Endodermal cell (in vitro differentiated cells): ENCODE measurements at places on chromosomes 16 and 17. TPM values are rescaled to one million over a fixed set of nuclear protein-coding genes. Genes with fewer than 3 reads are reported as not detected.

Gene NEUROD2
- total RNA-seq = not detected in 3 replicates

Gene IST1
- total RNA-seq = 295 to 320 TPM (median 319 TPM) in 3 replicates

Gene PIGS
- 39.1 and 43.0 TPM in 2 replicates for total RNA-seq

Gene SEPTIN1
- 1.1 and 1.3 TPM in 2 replicates for total RNA-seq

Gene CWC25
- total RNA-seq = 14.4 and 15.0 TPM in 2 replicates

Gene KRTAP3-1
- total RNA-seq = not detected in 3 replicates

Gene HBA1
- not detected in 3 replicates for total RNA-seq

Gene GRAP
- 0.14 TPM in 1 of 3 replicates, not detected in the others for total RNA-seq

Gene CHMP1A
- 96.9 and 104 TPM in 2 replicates for total RNA-seq

Gene PIGW
- total RNA-seq = 4.4 to 11.7 TPM (median 10.8 TPM) in 3 replicates

GRCh38 chr16:66299349-66299748 is 67.1 kb upstream of the CDH5 start:
- DNase-seq = no peak

DNA sequence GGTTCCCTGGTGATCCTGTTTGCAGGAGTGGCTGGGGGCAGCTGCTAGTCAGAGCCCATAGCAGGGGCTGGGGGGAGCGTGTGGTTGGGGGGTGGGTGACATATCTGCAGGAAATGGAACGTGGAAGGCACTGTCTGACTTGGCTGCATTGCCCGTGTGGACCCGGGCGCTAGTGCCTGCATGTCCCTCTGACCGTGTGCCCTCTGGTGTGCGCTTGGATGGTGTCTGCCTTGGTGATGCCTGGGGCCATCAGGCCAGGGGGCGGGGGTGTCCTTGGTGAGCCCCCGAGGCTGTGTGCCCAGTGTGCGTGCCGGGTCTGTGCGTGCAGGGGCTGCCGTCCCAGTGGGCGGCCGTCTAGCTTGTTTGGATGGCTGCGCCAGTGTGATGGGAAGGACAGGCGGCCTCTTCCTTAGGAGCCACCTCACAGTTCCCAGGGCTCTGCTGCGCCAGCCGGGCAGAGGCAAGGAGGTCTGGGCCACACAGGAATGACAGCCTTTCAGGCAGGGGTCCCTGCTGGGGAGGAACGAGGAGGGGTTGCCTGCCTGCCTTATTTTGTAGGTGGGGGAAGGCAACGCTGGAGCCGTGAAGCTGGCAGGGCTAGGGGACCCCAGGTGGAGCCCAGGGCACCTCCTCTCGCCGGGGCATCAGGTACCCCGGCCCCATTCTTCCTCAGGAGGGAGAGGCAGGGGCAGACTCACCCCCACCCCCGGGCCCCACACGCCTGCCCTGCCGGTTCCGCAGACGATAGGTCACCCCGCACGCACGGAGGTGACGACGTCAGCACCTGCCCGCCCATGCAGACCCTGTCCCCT is 693 bp downstream of the NDRG4 start:
- peak; percentile 83 for DNase-seq

DNA sequence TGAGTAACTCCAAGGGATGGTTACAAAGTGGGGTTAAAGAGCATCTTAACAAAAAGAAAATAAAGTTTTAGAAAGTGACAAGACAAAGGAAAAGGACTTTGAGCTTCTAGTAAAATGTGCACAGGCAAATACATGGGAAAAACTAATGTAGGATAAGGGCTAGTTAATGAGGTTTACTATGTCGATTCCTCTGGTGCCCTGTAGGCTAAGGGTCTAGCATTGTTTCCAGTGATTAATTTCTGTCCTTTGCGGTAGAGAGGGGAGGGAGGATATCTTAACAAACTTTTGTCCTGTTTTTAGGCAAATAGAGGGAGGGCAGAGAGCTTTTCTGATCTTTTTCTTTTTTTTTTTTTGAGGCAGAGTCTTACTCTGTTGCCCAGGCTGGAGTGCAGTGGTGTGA is 96.6 kb upstream of the SIAH1 start:
- no peak for DNase-seq

GRCh38 chr17:79659376-79659775 is 48.5 kb upstream of the RBFOX3 start:
- DNase-seq = no peak

GRCh38 chr16:67104845-67105244 is 4.9 kb upstream of the PHAF1 start:
- DNase-seq = no peak

DNA sequence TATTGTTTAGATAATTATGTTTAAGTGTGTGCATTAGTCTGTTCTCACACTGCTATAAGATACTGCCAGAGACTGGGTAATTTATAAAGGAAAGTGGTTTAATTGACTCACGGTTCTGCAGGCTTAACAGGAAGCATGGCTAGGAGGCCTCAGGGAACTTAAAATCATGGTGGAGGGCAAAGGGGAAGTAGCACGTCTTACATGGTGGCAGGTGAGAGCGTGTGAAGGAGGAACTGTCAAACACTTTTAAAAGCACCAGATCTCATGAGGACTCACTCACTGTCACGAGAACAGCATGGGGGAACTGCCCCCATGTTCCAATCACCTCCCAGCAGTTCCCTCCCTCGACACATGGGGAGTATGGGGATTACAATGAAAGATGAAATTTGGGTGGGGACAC is 203.5 kb upstream of the GOT2 start:
- no peak for DNase-seq

DNA sequence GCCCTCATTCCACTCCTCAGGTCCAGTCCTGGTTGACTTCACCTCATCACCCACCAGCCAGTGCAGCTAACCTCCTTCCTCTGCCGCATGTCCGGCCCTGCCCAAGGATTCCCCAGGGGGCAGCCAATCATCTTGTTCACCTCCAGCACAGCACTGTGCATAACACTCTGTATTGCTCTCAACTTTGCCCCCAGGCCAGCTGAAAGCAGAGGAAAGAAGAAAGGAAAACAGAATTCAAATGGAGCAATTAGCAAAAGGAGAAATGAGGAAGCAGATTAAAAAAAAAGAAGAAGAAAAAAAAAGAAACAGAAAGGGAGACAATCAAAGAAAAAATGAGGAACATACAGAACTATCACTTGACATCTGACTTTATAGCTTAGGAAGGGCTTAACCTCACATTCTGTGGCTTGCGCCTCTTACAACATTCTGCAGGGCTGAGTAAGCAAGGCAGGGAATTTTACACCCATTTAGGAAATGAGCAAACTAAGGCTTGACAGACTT is 26.1 kb downstream of the GAS7 start:
- DNase-seq = no peak

- no peak for DNase-seq
Measured at GRCh38 chr17:50633683-50634082, 998 bp upstream of the ABCC3 start.

- DNase-seq = no peak
Measured at GRCh38 chr16:78428193-78428592, 328.7 kb downstream of the WWOX start.

- peak; percentile 93 for DNase-seq
Measured at GRCh38 chr17:76714822-76715495, 4.2 kb upstream of the MXRA7 start.

DNA sequence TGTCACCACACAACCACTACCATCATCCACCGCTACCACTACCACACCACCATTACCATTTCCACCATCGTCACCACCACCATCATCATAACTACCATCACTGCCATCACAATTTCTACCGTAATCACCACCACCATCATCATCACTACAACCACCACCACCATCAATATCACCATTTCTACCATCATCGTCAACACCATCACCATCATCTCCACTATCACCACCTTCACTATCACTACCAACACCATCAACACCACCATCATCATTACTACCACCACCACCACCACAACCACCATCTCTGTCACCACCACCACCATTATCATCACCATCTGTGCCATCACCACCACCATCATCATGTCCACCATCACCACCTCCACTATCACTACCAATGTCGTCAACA is 524.5 kb upstream of the C16orf82 start:
- no peak for DNase-seq

DNA sequence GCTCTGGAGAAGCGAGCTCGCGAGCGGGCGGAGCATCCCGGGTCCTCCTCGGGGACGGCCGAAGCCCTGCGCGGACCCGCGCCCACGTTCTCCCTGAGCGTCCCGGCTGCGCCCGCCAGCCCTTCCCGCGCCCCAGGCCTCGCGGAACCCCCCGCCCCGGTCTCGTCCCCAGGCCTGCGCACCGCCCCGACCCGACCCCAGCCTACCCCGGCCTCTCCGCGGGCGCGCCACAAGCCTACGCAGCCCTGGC is 159 bp downstream of the USP36 start:
- no peak for DNase-seq

- DNase-seq = no peak
Measured at GRCh38 chr17:73096211-73096610, 3.7 kb upstream of the SLC39A11 start.

GRCh38 chr17:37179893-37180292 is 195.9 kb upstream of the C17orf78 start:
- no peak for DNase-seq

GRCh38 chr16:73163238-73163815 is 115.4 kb upstream of the ZFHX3 start:
- no peak for DNase-seq

DNA sequence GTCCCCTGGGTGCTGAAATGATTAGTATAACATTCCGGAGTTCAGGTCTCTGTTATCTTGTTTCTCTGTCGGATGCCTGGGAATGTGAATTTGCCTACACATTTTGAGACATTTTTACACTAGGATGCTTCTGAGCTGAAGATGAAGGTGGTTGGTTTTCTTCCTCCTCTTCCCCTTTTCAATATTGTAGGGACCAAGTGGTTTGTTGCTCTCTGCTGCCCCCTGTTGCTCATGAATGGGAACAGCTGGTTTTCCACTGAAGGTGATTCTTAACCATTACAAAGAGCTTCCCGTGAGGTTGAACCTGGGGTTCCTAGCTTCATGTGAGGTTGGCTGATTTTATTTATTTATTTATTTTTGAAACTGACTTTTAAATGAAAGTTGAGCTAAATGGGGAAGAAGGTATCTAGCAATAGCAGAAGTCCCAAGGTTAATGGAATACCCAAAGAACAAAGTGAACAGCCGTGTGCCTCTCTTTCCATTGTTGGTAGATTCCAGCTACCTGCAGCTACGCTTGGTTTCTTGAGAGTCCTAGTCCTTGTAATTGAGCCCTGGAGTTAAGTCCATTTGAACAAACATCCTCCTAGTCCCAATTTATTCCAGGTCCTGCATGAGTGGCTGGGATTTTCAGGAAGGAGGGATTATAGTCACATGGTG is 983.9 kb upstream of the EEF2KMT start:
- DNase-seq = peak; percentile 88

- peak; percentile 72 for DNase-seq
Measured at GRCh38 chr16:20260215-20261009, 66.9 kb downstream of the GP2 start.

GRCh38 chr16:75789237-75789636 is 62.9 kb upstream of the CPHXL start:
- no peak for DNase-seq

- DNase-seq = peak; percentile 94
Measured at GRCh38 chr17:6712058-6712853, 913 bp downstream of the SLC13A5 start.

DNA sequence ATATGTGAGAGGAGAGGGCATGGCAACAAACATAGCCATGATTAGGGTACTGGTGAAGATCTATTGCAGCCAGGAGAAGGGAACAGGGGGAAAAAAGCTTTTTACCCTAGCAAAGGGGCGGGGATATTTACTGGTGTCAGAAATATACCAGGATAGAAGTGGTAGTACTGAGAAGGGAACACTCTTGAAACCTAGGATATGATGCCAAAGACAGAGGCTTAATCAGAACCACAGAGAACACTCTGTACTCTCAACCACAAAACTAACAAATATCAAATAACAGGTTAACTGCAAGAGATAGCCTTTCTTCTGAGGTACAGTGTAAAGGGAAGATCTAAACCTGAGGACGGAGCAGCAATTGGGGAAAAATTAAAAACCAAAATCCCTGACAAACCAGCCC is 112.2 kb downstream of the KIF2B start:
- no peak for DNase-seq

GRCh38 chr16:71894229-71894920 is 956 bp upstream of the IST1 start:
- peak; percentile 86 for DNase-seq

DNA sequence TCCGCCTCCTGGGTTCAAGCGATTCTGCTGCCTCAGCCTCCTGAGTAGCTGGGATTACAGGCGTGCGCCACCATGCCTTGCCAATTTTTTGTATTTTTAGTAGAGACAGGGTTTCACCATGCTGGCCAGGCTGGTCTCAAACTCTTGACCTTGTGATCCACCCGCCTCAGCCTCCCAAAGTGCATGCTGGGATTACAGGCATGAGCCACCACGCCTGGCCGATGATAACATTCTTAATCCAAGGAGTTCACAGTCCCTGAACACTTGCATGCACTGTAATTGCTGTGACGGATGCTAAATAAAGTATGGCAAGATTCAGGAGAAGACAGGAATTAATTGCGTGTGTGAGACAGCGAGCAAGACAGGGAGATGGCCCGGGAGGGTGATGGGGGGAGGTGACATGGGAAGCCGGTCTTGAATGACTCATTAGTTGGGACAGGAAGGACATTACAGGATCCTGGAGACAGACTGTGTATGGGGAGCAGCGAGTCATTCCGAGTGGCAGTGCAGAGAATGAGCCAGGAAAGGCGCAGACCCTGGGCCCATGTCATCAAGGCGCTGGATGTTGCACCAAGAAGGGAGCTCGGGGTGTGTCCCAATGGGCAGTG is 6.7 kb downstream of the ABCA3 start:
- DNase-seq = no peak

DNA sequence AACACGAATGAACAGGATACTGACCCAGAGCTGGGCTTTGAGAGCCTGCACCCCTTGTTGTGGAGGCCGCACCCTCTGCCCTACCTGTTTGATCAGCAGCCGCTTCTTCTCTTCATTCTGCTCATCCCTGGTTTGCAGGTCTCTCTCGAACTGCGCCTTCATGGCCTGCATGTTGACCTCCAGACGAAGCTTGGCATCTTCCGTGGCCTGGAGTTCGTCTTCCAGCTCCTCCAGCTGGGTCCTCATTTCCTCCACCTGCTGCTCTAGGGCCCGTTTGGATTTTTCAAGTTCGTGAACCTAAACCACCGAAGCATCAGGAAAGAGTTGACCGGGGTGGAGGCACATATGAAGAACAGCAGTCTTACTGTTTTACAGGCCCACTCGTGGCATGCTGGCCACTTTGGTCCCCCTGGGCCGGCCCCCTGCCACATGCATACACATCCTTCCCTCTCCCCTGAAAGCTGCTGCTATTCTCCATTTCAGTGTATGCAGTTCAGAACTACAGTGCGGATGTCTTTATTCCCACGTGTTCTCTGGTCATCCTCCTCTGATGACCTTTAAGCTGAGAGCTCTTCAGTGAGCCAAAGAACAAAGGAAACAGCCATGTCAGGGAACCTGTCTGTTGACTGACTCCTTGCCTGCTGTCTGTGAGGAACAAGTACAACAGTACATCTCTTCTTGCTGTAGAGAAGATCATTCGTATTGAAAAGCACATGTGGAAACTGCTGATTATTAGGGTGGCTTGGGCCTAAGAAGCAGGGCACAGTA is 54.8 kb downstream of the NDEL1 start:
- DNase-seq = no peak
